ENCODE measurements at places on chromosomes 3 and 15. TPM values are rescaled to one million over a fixed set of nuclear protein-coding genes. Genes with fewer than 3 reads are reported as not detected.

The CADM2 gene
- polyA plus RNA-seq = 0.48 TPM

The KIF23 gene
- polyA plus RNA-seq = 3.1 TPM

The TMEM266 gene
- not detected for polyA plus RNA-seq

GRCh38 chr15:87354661-87355410 lies 901.7 kb downstream of the NTRK3 start:
- no peak for DNase-seq

- DNase-seq = no peak
These were observed 18.2 kb downstream of the SSR3 start for GRCh38 chr3:156536524-156537316.

GRCh38 chr3:118772547-118773011 lies 262.1 kb downstream of the IGSF11 start:
- DNase-seq = no peak

DNA sequence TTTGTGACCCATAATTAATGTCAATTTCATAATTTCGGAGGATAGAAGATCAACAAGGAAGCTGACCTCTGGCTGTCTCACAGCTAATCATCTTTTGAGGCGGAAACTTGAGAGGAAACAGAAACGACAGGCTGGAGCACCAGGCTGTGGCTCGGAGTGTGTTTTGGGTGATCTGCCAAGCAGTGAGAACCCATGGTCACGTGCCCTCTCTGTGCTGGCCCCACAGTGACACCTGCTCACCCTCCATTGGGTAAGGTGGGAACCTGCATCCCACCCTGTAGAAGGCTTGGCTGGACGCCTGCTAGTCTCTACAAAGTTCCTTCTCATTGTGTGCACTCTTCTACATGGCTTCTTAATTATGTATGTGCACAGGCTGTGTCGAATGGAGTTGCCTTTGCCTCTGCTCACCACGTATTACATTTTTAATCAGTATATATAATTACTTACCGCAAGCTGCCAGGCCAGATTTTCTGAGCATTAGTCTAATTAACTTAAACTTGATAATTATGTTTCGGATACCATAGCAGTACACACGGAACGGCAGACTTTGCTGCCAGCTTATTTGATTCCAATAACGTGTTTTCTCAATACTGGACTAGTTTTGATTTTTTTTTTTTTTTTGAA lies 719.4 kb upstream of the CFAP20DC start:
- DNase-seq = no peak

DNA sequence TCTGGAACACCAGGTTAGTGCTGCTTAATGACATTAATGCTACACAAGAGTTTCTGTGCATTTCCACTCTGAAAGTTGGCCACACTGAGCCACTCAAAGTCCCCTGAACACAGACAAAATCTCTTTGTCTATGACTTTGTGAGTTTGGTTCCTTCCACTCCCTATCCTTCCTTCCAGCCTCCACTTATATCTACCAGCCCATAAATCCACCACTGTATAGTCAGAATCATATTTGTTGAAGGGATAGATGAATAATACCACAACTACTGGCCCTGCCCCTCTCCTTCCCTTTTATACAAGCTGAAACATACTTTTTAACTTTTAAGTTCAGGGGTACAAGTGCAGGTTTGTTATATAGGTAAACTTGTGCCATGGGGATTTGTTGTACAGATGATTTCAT lies 127.5 kb downstream of the ABHD5 start:
- no peak for DNase-seq

GRCh38 chr3:13839253-13839652 lies 40.6 kb downstream of the WNT7A start:
- no peak for DNase-seq

GRCh38 chr3:30631243-30631904 lies 25.0 kb downstream of the TGFBR2 start:
- no peak for DNase-seq

DNA sequence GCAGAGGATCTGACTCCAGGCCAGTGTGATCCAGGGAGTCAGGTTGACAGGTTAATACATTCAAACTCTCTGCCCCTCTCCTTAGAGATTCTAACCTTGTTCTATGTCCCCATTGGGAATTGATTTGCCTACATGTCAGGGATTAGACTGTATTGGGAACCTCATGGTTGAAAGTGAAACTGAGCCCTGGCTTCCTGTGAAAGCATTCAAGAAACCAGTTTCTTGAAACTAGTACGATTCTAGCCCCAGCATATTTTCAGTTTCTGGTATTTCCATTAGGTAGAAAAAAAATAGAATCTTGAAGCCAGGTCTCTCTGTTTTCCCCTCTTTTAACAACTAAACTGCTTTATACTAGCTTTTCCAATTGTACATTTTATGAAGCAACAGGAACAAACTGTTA lies 140.4 kb upstream of the ABI3BP start:
- DNase-seq = no peak

DNA sequence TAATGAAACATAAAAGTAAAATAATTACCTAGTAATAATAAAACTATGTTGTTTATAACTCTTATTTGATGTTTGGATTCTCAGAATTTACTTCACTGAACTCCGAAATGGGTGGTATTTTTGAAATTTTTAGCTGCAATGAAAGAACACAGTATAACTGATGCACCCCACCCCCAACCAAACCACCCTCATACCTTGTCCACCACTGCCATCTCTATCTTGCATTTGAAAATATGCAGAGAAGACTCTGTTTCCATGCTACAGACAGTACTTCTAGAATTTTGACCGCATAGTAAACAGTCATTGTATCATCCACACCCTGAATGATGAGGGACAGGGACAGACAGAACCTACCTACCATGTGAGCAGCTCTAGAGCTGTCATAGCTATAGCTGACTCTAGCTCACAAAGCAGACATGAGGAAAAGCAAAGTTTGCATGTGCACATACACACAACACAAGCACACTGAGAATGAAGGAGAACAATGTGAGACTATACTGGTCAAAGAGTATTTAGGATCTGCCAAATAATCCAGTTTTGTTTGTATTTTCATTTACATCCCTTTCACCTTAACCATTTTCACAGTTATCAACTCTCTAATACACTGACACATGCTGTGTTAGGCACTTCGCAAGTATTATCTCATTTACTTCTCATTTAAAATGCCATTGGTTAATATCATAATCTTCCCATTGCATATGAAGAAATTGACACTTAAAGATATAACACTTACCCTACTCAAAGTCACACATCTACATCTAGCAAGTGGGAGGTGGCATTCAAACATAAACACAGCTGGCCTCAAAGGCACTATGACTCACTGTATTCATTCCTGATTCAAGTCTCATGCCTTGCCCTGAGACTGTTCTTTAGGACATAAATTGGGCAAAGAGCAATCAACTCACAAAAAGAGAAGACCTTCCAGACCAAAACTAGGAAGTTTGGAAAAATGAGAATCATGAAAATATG lies 1014.7 kb upstream of the CFAP20DC start:
- no peak for DNase-seq

- DNase-seq = no peak
These were observed 42.6 kb downstream of the TNK2 start for GRCh38 chr3:195865752-195866151.

GRCh38 chr15:47794252-47794914 lies 77.1 kb downstream of the SEMA6D start:
- DNase-seq = no peak

GRCh38 chr3:61768284-61769037 lies 207.1 kb downstream of the PTPRG start:
- DNase-seq = no peak
